CD4-positive, CD25-positive, alpha-beta regulatory T cell (primary cell): ENCODE measurements at places on chromosomes 2 and 18.

DNA sequence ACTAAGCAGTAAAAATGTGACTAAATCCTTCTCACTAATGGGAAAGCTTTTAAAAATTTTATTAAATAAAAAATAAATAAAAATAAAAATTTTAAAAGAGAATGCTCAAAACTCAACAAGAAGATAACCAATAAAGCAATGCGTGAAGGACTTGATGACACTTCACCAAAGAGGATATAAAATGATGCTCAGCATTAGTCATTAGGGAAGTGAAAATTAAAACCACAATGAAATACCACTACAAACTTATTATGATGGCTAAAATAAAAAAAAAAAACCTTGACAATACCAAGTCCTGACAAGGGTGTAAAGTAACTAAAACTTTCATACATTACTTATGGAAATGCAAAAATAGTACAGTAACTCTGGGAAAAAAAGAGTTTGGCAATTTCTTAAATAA, 3.3 kb upstream of the WDR75 start:
- no peak for DNase-seq

- no peak for DNase-seq
Measured at GRCh38 chr2:38583994-38584393, 18.7 kb downstream of the HNRNPLL start.

DNA sequence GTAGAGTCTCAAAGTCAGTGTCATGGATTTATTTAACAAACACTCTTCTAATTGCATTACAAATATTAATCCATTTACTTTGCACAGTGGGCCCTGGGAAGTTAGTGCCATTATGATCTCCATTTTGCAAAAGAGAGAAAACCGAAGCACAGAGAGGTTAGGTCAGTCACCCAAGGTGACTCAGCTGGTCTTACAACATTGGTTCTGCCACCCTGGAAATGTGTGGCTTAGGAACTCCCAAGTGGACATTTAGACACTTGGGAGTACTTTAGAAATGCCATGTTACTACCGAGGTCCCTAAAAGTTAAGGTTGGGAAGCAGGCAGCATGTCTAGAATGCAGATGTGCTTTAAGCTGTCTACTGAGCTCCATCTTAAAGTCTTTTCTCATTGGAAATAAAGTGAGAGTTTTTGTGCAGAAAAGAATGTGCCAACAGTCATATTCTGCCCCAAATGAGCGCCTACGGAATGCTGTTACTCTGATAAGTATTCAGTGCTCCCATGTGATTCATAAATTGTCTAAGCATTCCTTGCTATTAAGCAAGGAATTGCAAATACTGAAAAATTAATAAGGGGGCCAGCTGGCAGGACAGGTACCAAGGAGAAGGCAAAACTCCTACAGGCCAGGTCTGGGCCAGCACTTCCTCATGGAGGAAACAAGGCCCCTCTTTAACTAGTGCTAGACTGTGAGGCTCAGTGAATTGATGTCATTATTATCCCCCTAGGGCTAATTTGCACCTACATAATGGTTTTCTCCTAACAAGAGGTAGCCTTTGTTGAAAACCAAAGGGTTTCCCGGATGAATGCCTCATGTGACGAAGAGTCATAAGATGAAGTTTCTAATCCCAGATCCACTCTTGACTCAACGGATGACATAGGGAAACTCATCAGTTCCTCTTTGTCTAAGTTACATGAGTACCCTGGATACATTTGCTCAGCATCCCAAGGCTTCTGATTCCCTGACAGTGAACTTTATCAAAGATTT, 16.3 kb downstream of the NRP2 start:
- DNase-seq = no peak

DNA sequence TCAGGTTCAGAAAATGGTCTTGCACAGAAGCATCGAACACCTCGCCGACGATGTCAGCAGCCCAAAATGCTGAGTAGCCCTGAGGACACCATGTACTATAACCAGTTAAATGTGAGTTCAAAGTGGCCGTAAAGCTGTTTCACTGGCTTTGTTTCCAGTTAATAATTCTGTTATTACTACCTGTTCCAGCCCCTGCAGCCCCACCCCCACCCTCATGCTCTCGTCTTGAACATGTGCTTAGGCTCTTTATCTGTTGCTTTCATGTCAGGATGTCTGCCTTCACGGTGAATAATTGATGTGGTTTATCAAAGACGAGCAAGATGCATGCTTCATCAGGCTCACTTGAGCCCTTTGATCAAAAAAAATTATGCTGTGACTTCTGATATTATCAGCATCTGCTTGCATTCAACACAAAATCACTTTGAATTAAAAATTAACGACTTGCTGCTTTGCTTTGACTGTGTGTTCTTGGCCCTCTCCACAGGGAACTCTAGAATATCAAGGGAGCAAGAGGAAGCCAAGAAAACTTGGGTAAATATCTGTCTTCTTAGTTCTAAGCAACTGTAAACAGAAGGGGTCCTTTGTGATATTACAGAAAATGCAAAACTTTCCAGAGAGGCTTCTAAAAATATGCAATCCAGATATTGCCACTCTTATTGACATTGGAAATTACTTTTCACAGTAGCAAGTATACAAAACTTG, 63.4 kb upstream of the SP5 start:
- DNase-seq = peak; percentile 80

DNA sequence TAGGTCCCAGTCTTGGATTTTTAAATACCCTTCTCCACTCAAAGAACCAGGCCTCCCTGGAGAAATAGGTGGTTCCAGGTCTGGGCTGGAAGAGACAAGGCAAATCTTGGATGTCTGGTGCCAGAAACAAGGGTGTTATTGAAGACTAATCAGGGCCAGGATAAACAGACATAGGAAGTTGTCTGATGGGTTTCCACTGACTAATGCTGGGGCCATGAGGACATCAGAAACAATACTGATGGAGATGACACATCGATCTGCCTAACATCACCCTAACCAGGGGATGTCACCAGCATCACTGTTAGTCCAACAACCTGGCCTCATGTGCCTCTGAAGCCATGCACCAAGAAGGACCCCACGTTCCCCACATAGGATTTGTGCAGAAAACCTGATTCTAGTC, 42.5 kb upstream of the GLI2 start:
- DNase-seq = no peak

- no peak for DNase-seq
Measured at GRCh38 chr18:33495278-33495677, 54.8 kb upstream of the CCDC178 start.

DNA sequence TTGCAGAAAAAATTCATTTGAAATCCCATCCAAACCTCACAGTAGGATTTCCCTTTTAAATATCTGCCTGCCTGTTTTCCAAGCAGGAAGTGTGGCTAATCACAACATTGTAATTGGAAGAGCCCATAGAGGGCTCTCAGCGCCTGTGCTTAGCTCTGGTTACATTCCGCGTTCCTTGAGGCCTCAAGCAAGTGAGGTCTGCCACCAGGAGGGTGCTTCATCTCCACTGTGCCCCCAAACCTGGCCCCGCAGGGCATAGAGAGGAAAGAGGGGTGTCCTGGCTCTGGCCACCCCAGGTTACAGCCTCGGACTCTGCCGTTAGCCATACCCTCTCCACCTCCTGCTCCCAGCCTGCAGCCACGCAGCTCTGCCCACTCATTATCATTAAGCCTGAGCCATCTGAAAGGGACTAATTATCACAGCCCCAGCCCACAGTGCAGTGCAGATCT, 214.8 kb downstream of the SP3 start:
- no peak for DNase-seq

DNA sequence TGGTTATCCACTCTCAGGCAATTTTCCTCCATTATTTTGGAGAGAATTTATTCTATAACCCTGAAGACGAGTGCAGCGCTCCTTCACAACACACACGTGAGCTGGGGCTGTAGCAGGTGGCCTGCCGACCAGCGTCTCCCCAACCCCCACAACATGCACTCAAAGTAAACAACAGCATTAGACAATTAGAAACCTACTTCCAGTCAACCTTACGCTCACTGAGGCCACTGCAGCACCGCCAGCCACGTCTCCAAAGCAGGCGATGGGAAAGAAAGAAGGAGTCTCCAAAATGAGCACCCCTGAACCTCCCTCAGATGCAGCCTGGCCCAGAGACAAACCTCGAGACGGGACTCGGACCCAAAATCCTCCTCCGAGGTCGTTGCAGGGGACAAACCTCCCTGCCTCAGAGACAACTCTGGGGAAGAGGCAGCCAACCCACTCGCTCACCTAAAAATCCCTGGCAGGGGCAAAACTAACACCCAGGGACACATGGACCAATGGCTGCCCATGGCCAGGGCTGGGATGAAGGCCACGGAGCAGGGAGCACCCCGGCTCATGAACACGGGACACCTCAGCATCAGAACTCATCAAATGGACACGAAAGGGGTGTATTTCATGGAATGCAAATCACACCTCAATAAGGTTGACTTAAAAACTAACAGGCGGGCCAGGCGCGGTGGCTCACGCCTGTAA, 2.6 kb downstream of the SLC66A2 start:
- no peak for DNase-seq

GRCh38 chr2:226649871-226650660, 149.6 kb downstream of the IRS1 start:
- DNase-seq = no peak

GRCh38 chr2:150154308-150154797, 333.1 kb downstream of the RND3 start:
- no peak for DNase-seq

DNA sequence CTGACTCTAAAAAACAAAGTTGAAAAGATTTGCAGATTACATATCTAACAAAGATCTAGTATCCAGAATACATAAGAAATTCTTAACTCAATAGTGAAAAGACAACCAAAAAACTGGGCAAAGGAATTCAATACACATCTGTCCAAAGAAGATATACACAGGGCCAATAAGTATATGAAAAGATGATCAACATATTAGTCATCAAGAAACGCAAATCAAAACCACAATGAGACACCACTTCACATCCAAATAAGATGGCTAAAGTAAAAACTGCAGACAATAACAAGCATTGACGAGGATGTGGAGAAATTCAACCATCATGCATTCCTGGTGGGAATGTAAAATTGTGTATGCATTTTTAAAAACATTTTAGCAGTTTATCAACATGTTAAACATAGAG, 256.0 kb downstream of the EIPR1 start:
- DNase-seq = no peak

DNA sequence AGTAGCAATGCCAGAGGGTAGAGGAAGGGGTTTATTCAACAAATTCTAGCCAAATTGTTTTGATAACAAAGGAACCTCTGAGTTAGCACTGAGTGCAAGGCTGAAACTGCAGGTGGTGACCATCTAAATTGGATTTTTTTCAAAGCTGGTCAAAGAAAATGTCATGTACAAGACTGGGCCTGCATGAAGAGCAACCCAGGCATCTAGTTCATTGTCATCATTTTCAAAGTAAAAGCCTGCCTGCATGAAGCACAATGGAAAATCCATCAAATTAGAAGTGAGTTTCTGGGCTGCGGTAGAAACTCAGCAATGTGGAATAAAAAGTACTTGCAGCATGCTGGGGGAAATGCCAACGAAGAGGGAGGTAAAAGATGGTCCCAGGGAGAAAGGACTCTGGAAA, 80.8 kb upstream of the PPP1CB start:
- no peak for DNase-seq

GRCh38 chr2:178412047-178412446, 38.9 kb downstream of the PRKRA start:
- no peak for DNase-seq

GRCh38 chr2:144140891-144141290, 379.0 kb downstream of the ZEB2 start:
- no peak for DNase-seq

GRCh38 chr2:237474931-237475703, 11.9 kb upstream of the MLPH start:
- DNase-seq = peak; percentile 63

DNA sequence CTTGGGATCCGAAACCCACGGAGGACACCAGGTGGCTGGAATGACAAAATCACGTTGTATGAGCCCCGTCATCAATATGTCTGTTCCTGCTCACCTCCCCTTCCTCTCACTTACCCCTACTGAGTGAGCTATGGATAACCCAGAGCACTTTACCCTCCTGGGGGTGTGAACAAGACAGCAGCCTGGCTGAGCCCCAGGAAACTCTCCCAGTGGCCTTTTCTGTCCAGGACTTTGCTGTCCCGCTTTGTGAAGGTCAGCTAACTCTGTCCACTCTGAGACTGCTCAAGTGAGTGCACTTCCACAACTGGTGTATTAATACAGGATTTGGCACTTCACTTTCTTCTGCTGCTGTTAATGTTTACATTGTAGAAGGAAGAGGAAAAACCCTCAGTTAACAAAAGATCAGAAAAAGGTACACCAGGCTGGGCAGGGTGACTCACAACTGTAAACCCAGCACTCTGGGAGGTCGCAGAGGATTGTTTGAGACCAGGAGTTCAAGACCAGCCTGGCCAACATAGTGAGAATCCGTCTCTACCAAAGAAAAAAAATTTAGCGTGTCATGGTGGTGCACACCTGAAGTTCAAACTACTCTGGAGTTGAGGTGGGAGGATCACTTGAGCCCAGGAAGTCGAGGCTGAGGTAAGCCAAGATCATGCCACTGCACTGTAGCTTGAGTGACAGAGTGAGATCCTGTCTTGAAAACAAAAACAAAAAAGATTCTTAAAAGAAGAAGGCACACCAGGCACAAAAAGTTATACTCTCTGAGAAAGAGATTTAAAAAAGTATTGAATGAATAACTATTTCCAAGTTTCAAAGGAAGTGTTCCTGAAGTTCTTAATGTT, 90.3 kb downstream of the CLHC1 start:
- DNase-seq = peak; percentile 72

DNA sequence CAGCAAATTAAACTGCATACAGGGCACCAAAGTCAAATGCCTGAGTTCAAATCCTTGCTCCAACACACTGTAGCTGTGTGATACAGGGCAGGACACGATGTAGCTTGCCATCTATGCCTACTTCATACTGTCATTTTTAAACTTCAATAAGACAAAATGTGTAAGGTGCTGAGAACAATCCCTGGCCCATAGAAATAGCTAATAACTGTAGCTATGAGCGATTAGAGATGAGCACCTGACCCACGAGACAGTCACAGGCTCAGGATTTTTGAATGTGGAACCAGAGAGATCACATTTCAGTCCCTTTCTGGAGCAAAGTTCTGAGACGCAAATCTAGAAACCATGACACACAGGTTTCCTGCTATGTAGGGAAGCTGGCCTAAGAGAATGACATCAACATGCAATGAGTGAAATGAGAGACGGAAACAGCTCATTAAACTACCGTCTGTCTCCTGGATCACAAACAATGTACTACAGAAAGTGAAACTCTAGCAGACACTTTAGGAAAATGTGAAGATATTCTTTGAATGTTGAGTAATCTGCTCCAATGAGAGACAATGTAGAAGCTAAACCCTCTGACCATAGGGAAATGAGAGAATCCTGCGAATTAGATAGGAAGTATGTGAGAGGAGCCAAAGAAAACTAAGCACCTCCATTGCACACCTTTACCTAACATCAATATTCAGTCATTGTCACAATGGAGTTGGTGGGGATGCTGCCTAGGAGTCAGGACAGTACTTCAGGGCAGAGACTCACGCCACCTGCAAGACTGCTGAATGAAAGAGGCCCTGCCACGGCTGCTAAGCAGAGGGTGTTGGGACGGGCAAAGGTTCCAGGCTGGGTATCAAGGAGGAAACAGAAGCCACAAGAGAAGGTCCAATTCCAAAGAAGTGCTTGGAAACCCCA, 25.5 kb downstream of the B4GALT6 start:
- DNase-seq = no peak
